Smooth muscle cell of the coronary artery (primary cell): ENCODE measurements at places on chromosomes 1 and 21. TPM values are rescaled to one million over a fixed set of nuclear protein-coding genes. Genes with fewer than 3 reads are reported as not detected.

The SAMSN1 gene
- total RNA-seq: not detected in 2 replicates

The CLCA1 gene
- total RNA-seq: under 0.01 TPM in 1 of 2 replicates, not detected in the other

The ORC1 gene
- total RNA-seq: under 0.01 and 1.9 TPM in 2 replicates

The SPRR5 gene
- not detected in 2 replicates for total RNA-seq

The NBPF6 gene
- total RNA-seq: not detected in 2 replicates

The KCNJ10 gene
- total RNA-seq: not detected in 2 replicates

The KRTAP20-1 gene
- total RNA-seq: not detected in 2 replicates

The SYT14 gene
- total RNA-seq: 0.47 and 0.68 TPM in 2 replicates

The OLFM3 gene
- not detected in 2 replicates for total RNA-seq

The CDC20 gene
- 1.1 and 18.9 TPM in 2 replicates for total RNA-seq

The MROH7 gene
- 0.15 and 0.59 TPM in 2 replicates for total RNA-seq

The USP48 gene
- 24.7 and 41.0 TPM in 2 replicates for total RNA-seq

The SYCP1 gene
- total RNA-seq: not detected in 2 replicates

The METTL13 gene
- 24.4 and 34.9 TPM in 2 replicates for total RNA-seq

The BRDT gene
- not detected in 2 replicates for total RNA-seq

The HUNK gene
- total RNA-seq: 0.47 TPM in 1 of 2 replicates, not detected in the other

The C1orf232 gene
- total RNA-seq: not detected in 2 replicates

The RGS8 gene
- not detected in 2 replicates for total RNA-seq

The GOLT1A gene
- total RNA-seq: not detected in 2 replicates

The NTNG1 gene
- 0.08 and 17.3 TPM in 2 replicates for total RNA-seq

The TMEM81 gene
- 0.83 and 2.5 TPM in 2 replicates for total RNA-seq

The MARK1 gene
- total RNA-seq: 0.23 and 0.30 TPM in 2 replicates

The NECTIN4 gene
- total RNA-seq: 0.35 and 2.3 TPM in 2 replicates

The OR6K6 gene
- total RNA-seq: not detected in 2 replicates

The PIGM gene
- total RNA-seq: 1.6 and 3.0 TPM in 2 replicates

The PRELP gene
- total RNA-seq: under 0.01 and 2.3 TPM in 2 replicates

The PLXNA2 gene
- 1.4 and 12.4 TPM in 2 replicates for total RNA-seq

The FAM72C gene
- 0.12 and 0.23 TPM in 2 replicates for total RNA-seq

The ASCL5 gene
- not detected in 2 replicates for total RNA-seq

The MFSD2A gene
- total RNA-seq: 1.9 and 2.1 TPM in 2 replicates

The NKAIN1 gene
- total RNA-seq: 0.08 TPM in 1 of 2 replicates, not detected in the other

The OLIG2 gene
- total RNA-seq: not detected in 2 replicates

The VSIG8 gene
- total RNA-seq: 0.08 TPM in 1 of 2 replicates, not detected in the other

The COP1 gene
- 31.9 and 39.2 TPM in 2 replicates for total RNA-seq

The VPS45 gene
- total RNA-seq: 31.0 and 55.6 TPM in 2 replicates

The KRTAP7-1 gene
- not detected in 2 replicates for total RNA-seq

The TGFBR3 gene
- 1.1 and 83.2 TPM in 2 replicates for total RNA-seq

The RGS7 gene
- 0.15 and 2.8 TPM in 2 replicates for total RNA-seq

The CHRM3 gene
- not detected in 2 replicates for total RNA-seq

The UBL4B gene
- not detected in 2 replicates for total RNA-seq
